Left kidney (tissue), 8 donors: ENCODE measurements at places on chromosomes 5 and 9.

DNA sequence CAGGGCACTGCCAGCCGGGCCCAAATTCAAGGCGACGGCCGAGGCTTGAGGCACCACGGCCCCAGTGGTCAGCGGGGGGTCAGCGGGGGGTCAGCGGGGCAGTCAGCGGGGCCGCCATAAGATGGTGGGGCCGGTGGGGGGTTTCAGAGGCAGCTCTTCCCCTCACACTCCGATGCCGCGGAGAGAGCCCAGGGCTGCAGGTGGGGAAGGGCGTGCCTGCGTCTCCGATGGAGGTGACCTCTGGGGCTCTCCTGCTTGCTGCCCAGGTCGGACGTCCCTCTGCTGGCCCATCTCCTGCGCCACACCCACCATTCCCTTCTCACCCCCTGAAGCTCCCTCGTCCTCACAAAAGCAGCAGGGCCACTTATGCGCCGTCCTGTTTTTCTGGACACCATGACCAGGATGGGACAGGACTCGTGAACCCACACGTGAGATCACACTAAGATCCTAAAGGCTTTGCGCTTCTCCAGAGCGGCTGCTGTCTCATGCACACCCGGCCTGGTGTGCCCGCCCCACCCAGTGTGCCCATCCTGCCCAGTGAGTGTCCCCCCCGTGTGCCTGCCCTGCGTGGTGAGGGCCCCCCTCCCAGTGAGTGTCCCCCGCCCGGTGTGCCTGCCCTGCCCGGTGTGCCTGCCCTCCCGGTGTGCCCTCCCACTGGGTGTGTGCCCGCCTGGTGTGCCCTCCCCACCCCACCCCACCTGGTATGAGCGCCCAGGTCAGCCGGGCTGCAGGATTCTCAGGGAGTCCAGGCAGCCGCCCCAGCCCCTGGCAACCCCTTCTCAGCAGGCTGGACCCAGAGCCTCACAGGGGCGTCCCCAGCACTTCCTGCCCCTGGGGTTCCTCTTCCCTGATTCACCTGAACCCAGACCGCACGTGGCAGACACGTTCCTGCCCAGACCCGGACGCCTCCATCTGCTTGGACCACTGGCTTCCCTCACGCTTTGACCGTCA is 48.7 kb upstream of the NKD2 start:
- DNase-seq = no peak

DNA sequence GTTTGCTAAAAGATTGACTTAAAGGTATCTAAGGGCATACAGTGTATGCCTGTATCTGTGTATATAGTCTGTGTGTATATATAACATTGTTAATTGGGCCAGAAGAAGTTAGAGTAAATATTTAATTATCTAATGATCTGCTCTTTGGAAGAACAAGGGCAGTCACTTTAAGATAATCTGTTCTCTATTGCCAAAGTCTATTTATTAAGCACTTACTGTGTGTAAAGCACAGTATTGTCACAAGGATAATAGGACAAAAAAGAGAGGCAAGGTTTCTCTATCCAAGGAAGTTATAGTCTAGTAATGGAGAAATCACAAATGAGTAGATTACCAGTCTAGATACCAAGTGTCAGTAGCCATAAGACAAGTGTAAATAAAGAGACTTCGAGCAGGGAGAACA is 51.5 kb downstream of the SV2C start:
- no peak for DNase-seq

- no peak for DNase-seq
Measured at GRCh38 chr9:137454597-137455358, 4.4 kb downstream of the NSMF start.

- DNase-seq = no peak
Measured at GRCh38 chr5:107456281-107456715, 214.4 kb downstream of the EFNA5 start.

GRCh38 chr5:142017832-142018427 is 5.1 kb upstream of the GNPDA1 start:
- no peak for DNase-seq

DNA sequence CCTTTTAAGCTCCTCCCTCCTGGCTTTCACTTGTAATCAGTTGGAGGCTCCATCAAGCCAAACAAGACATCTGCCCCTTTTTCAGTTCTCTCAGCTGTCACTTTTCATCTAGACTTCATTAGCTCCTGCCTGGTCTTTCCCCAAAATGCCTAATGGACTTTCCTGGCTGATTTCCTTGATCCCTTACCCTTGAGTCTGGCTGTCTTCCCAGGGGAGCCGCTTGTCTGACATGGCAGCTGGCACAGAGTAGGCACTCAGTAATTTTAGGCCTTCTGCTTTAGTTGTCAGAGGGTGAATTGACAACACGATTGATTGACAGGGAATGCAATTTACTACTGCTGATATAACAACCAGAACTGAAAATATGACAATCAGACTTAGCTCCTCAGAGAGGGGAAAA is 2.1 kb downstream of the C9orf153 start:
- DNase-seq = no peak

DNA sequence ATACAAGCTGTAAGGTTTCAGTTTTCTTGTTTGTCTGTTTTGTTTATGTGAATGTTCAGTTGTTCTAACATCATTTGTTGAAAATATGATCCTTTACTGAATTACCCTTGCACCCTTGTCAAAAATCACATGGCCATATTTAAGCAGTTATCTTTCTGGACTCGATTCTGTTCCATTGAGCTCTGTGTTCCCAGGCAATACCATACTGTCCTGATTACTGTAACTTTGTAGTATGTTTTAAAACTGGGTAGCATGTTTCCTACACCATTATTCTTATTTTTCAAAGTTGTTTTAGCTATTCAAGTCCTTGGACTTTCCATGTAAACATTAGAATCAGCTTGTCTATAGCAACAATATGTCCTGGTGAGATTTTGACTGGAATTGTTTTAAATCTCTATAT is 66.7 kb upstream of the PRSS3 start:
- DNase-seq = no peak

GRCh38 chr5:62077823-62078550 is 228.0 kb upstream of the KIF2A start:
- DNase-seq = no peak

DNA sequence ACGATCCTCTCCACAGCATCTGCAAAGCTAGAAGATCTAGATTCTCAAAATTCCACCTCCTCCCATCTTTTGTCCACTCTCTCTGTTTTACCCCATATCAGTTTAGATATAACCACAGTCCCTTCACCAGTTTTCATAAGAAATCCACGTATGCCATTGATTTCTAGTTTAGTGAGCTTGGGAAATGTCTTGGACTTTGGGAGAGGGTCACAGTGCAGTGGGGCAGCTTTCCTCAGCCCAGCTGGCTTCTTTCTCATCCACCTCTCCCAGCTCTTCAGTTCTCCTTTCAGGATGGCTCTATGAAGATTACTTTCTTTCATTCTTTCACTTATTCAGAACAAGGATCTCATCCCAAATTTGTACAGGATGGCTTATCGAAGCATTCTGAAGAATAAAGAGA is 203.9 kb upstream of the ADCY2 start:
- DNase-seq = no peak

DNA sequence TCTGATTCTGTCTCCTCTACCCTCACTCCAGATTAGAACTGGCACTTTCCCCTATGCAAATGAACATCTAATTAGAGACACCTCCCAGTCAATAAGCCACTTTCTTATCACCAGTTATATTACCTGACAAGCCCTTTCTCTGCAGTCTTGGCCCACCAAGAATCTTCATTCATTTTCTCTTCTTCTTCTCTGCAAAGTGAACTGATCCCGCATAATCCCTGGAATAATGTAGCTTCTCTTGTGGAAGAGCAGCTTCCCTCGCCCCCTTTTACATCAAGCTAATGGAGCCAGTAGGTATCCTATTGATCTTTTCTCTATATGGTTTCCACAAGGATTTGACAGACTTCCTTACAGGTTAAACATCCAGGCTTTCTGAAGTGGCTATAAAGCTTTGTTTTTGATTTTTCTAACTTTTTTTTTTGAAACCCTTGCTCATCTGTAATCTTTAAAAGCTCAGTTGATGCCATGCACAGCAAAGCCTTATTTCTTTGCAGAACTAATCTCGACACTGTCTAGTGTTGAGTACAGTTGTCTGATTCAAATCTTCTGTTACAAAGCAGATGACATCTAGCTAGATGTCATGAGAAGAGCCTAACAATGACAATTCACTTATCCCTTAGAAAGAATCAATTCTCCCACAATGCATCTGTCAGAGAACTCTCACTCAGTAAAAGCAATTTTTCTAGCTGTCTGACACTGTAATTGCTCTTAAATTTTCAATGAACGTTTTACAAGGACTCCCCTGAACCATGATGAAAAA is 281.4 kb downstream of the ISL1 start:
- no peak for DNase-seq

DNA sequence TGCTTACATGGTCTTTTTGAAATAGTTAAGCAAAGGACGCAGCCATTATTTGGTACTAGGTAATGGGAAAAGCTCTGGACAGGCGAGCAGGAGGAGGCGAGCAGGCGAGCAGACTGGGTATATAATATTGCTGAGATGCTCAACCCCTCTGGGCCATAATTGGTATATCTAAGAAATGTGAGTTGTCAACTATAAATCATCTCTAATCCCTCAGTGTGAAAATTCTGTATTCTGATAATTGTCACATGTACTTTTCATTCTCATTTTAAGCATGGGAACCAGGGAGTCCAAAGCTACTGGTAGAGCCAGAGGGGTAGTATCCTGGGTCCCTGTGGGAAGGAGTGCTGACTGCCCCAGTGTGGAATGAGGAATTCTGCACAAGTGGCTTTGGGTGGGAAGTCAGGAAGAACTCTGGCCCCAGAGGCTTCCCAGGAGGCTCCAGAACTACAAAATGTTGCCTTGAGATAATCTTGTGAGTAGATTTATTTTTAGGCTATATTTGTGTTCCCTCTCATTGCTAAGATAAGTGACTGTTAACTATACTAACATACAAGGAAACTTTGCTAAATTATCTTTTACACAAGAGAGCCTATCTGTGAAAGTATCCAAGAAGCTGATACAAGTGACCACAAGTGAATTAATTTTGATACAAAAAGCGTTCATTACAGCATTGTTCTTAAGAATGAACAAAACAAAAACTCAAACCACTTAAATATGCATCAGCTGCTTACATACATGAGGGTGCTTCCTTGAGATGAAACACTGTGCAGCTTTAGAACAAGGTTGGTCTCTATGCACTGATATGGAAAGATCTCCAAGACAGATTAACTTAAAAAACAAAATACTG is 70.5 kb upstream of the TNFAIP8 start:
- no peak for DNase-seq

GRCh38 chr5:52738095-52738506 is 49.6 kb upstream of the ITGA1 start:
- DNase-seq = no peak

DNA sequence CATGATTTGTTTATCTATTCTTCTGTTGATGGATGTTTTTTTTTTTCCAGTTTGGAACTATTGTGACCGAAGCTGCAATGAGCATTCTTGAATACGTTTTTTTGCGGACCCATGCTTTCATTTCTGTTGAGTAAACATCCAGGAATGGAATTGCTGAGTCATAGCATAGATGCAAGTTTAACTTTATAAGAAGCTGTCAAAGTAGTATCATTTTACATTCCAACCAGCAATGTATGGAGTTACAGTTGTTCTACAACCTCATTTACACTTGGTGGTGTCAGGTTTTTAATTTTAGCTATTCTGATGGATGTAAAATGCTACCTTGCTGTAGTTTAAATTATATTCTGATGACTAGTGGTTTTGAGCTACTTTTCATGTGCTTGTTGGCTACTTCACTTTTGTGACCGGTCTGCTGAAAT is 49.0 kb downstream of the NPR3 start:
- DNase-seq = no peak

DNA sequence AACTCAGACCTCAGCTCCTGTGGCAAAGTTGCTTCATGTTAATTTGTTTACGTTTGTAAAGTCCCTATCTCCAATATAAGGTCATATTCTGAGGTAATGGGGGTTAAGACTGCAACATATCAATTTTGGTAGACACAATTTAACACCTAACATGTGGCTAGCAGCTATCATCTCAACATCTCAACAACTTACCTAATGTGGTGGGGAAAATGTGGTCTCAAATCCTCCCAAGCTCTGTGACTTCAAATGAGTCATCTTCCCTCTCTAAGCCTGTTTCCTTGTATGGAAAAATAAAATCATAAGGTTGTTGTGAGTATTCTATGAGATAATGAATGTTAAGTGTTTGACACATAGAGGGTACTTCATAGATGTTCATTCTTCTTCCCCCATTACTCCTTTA is 443.3 kb downstream of the CDK5RAP2 start:
- no peak for DNase-seq

DNA sequence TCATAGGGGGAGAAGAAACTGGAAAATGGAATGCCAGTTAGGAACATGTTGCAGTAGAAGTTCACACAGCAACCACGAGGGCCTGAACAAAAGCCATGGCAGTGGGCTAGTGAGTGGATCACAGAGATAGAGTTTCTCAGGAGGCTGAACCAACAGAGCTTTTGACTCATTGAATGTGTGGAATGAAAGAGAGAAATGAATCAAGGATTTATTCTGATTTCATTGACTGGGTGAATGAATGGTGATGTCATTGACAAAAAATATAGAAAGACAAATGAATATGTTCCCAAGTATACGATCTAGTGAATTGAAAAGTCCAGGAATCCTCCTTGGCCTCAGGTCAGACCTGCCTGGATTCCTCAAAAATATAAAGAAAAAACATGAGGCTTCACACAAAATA is 99.2 kb downstream of the ZNF462 start:
- DNase-seq = no peak

DNA sequence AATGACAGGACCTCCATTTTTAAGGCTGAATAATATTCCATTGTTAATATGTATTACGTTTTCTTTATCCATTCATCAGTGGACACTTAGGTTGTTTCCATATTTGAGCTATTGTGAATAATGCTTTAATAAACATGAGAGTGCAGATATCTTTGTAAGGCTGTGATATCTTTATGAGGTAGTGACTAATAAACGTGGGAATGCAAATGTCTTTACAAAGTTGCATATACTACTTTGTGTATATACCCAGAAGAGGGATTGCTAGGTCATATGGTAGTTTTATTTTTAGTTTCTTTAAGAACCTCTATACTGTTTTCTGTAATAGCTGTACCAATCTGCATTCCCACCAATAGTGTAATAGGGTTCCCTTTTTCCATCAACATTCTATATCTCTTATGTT is 148.7 kb downstream of the FOCAD start:
- DNase-seq = no peak

- no peak for DNase-seq
Measured at GRCh38 chr5:54829676-54830535, 155.5 kb downstream of the ESM1 start.

DNA sequence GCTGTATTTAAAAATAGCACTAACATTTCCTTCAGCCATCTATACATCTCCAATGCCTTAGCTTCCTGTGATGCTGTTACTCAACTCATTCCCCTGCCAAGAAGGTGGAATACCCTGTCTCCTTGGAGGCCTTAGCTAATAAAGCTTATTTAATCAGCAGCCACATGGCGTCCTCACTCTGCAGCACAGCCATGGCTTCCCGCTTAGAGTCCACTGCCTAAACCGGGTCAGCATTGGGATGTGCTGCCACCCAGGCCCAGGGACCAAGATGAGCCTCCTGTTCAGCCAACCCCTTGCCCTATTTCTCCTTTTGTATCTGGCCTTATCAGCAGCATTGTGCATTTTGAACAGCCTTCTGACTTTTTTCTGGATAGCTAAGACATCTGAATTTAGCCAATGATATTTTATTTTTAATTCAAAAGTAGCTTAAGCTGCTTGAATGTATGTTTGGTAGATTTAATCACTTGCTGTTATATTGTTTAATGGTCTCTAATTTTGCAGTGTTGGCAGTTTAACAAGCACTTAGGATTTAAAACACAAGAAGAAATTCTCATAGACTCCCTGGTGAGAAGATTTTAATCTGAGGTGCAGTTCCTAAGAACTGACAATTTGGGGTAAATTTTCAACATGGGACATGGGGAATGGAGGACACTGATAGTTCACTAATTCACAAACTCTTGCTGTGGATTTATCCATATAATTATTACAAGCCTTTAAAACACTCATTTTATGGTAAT is 113.0 kb downstream of the RPS23 start:
- DNase-seq = no peak
